Amygdala (tissue), 56 donors: ENCODE measurements at places on chromosomes 12 and 14.
A peak's percentile ranks its signal among the peaks of the same experiment; 100 is the strongest.

- peak; percentile 37 for DNase-seq
Measured at GRCh38 chr12:23949348-23950209, at the start of gene SOX5. Gene SOX5, minus strand, starts transcription at chr12:23949670. Its CDS starts 69 bp downstream, at chr12:23949601.

DNA sequence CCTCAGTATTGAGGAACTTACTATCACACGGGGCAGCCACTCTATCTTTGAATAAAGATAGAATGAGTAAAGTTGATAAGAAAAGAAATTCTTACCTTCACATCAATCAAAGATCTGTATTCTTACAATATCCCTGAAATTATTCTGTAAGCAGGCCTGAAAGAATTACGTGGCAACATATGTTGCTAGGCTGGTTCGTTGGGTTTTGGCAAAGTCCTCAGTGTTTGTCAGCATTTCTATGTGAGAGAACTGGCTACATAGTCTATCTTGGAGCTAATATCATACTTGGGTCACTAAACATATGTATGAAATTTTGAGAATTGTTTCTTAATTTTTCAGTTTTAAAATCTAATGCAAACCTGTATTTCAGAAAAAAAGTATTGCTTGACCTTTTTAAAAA is 412.2 kb upstream of the GARIN6 start:
- no peak for DNase-seq

DNA sequence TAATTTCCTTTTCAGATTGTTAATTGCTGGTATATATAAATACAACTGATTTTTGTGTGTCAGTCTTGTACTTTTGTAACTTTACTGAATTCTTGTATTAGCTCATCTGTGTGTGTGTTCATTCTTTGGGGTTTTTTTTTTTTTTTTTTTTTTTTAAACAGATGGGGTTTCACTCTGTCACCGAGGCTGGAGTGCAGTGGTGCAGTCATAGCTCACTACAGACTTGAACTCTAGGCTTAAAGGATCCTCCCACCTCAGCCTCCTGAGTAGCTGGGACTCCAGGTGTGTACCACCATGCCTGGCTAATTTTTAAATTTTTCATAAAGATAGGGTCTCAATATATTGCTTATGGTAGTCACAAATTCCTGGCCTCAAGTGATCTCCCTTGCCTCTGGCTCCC is 68.0 kb downstream of the WNK1 start:
- DNase-seq, result no peak

DNA sequence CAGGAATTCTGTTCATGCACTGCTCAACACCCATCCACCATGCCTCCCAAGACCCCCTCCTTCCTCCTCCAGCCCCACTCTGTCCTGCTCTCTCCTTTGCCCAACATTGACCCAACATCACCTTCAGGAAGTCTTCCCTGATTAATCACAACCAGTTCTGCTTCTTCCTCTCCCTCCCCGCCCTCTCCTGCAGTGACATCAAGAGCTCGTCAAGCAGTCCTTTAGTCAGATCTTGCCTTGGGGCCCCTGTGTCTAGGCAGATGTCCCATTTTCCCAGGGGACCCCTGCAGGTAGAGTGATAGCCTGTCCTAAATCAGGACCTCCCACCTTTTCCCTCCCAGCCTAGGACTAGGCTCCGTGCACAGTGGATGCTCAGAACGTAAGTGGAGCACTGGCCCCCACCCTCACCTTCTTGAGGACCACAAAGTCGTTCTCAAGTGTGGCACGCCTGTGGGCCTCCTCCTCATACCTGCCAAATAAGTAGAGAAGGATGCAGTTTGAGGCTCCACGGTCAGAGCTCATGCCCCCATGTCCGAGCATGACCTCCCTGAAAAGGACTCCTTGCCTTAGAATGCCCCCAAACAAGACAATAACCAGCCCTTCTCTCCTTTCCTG is 2.3 kb downstream of the KRT78 start:
- no peak for DNase-seq

GRCh38 chr12:13179211-13180074 is 17.1 kb upstream of the EMP1 start:
- DNase-seq, result peak; percentile 14

- DNase-seq, result no peak
Measured at GRCh38 chr14:51139121-51139681, 44.3 kb upstream of the TRIM9 start.

- no peak for DNase-seq
Measured at GRCh38 chr12:104215638-104216297, at the start of gene TXNRD1. Gene TXNRD1, plus strand, starts transcription at chr12:104215779. Its CDS starts 24 bp downstream, at chr12:104215803.

GRCh38 chr12:89884952-89885351 is 176.3 kb upstream of the ATP2B1 start:
- DNase-seq, result no peak

DNA sequence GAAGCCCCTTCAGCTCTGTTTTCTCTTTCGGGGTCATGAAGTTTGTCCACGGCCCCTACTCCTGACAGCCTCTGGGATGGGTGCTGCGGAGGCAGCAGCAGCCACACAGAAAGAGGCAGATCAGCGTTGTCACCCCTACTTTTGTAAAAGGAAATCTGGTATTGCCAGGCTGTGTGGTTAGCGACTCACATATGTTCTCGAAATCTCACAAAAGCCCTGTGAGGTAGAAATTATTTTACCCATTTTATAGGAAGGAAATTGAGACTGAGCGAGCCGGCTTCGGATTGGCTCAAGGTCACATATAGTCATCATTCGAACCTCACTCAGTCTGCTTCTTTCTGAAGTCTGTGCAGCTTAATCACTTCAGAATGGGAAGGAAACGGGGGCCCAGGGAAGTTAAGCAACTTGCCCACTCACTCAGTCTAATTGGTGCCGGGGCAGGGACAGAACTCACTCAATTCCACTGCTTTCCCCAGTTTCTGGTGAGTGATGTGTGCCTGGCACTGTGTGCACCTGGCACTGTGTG is 1.1 kb upstream of the CKAP4 start:
- DNase-seq, result no peak

- DNase-seq, result no peak
Measured at GRCh38 chr12:26696613-26697092, 136.3 kb downstream of the ITPR2 start.

DNA sequence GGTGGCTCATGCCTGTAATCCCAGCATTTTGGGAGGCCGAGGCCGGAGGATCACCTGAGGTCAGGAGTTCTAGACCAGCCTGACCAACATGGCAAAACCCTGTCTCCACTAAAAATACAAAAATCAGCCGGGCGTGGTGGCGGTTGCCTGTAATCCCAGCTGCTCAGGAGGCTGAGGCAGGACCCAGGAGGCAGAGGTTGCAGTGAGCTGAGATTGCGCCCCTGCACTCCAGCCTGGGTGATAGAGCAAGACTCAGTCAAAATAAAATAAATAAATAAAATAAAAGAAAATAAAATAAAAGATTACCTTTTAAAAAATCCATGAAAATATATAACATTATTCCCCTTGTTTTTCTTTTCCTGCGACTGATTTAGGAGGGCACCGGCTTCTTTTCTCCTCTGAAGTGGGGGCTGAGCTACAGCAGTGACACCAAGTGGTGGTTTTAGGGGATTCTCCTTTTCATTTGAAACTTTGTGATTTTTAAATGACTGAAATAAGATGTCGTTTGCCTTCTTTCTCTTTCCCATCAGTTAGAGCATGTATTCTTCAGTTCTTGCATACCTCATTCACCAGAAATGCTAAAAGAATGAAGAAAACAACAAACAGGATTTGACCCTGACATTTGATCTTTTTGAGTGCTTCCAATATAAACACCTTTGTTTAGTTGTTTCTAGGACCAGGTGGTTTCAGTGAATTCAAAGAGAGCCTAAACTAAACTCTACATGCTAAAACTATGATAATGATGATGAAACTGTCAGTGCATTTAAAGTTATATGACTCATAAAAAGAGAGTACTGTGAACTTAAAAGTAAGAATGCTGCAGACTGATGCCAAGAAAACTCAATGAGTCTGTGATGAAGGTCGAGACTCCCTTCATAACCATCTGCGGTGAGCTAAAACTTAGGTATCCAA is 22.6 kb upstream of the PKP2 start:
- DNase-seq, result no peak

- no peak for DNase-seq
Measured at GRCh38 chr12:18304609-18305008, 43.3 kb downstream of the PIK3C2G start.

DNA sequence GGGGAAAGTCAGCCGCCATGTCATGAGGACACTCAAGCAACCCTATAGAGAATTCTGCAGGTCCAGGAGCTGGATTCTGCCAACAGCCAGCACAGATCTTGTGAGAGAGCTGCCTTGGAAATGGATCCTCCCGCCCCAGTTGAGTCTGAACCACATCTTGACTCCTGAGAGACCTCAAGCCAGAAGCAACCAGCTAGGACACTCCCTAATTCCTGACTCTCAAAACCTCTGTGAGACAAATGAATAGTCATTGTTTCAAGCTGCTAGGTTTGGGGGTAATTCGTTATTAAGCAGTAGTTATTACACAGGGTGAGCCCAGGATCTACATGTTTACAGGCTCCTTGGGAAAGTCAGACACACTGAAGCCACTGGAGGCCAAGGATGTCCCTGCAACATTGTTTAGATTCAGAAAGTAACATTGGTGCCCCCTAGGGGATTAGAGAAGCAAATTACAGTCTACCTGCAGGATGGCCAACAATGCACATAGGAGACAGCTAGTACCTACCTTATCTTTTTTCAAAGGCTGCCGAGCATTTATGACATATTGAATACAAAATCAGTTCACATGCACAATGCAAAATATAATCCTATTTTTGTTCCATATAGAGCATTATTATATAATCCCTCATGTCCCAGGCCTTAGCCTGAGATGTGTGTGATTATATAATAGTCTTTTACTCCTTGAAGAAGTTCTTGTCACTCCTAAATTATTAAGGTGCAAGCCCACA is 57.9 kb upstream of the FICD start:
- no peak for DNase-seq

DNA sequence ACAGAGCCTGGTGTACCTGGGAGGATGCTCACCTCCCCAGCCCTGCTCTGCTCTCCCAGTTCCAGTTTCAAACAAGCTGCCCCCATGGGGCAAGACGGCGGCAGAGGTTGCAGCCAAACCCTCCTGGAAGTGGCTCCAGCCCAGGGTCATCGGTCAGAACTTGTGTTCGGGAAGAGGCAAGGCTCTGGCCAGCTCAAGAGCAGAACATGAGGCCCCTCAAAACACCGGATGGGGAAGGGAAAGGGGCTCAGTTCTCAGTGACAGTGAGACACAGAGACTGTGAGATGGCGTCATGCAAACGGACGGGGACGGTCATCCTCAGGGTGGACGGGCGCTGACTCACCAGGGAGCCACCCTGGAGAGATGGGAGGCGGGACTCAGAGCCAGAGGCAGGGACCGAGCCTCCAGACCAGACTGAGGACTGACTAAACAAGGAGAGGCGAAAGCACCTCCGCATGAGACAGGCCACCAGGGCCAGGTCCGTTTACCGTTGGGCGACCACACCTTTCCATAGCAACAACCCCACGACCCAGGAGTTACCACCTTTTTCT is 63.9 kb upstream of the GALNT9 start:
- DNase-seq, result no peak

DNA sequence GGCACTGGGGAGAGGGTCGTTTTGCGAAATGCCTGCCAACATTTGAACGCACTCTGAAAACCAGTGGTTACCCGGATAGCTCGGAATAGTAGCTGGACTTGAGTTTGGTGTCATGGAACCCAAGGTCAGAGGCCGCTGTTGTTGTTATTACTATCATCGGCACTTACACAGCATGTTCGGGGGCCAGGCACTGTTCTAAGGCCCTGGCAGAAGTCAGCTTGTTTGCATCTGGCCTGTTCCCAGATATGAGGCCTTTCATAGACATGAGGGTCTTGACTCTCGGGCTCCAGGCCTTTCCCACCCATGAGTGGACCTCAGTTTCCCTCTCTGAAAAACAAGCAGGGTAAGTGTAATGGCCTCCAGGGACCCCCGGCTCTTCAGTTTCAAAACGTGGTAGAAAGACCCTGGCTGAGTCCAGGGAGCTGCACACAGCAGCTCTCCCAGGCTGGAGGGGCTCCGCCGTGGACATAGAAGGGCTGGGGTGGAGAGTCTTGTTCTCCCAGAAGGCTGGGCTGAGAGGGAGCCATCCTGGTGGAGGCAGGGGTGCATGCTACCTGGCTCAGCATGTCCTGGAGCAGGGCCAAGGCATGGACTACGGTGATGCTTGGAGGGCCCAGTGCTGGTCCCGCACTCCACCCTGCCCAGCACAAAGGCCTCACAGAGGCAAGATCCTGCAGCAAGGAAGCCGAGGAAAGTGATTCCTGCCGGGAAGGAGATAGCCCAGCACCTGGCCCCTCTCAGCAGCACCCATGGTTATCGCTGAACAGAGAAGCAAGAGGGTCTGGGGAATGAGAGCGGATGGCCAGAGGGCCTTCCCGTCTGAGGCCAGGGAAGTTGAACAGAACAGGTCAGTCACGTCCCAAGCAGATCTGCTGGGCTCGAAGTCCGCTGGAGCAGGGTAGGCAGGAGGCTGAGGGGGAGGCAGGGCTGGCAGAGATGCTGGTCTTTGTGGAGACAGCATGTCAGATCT is 63.5 kb upstream of the C14orf180 start:
- DNase-seq, result no peak

DNA sequence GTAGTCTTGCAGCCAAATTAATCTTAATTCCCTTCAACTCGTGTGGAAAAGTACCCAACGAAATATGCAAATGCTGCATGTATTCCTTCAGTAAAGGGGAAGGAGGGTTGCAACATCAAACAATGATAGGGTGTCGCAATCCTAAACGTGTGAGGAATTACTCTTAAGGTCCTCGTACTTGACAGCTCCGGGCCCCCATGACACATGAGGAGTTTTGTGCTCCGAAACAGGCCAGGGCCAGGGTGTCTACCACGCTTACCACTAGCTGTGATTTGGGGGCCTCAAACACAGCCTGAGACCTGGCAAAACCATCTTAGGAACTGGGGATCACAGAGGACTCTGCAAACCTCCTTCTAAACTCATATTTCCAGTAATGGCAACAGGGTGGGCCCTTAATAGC is 20.4 kb downstream of the FOS start:
- no peak for DNase-seq

- DNase-seq, result no peak
Measured at GRCh38 chr14:71583194-71583593, 349.0 kb upstream of the RGS6 start.

GRCh38 chr14:54166049-54166950 is 209.7 kb upstream of the BMP4 start:
- peak; percentile 49 for DNase-seq

- DNase-seq, result no peak
Measured at GRCh38 chr12:49288922-49289555, 5.9 kb upstream of the PRPH start.

- DNase-seq, result no peak
Measured at GRCh38 chr14:89384023-89384422, 33.0 kb downstream of the FOXN3 start.
